Panc1 (cell line): ENCODE measurements at places on chromosomes 16 and 17. TPM values are rescaled to one million over a fixed set of nuclear protein-coding genes. Genes with fewer than 3 reads are reported as not detected.

GRCh38 chr16:25996052-25996451 lies 304.3 kb downstream of the HS3ST4 start:
- no peak for DNase-seq

The SPATA22 gene
- total RNA-seq = not detected

DNA sequence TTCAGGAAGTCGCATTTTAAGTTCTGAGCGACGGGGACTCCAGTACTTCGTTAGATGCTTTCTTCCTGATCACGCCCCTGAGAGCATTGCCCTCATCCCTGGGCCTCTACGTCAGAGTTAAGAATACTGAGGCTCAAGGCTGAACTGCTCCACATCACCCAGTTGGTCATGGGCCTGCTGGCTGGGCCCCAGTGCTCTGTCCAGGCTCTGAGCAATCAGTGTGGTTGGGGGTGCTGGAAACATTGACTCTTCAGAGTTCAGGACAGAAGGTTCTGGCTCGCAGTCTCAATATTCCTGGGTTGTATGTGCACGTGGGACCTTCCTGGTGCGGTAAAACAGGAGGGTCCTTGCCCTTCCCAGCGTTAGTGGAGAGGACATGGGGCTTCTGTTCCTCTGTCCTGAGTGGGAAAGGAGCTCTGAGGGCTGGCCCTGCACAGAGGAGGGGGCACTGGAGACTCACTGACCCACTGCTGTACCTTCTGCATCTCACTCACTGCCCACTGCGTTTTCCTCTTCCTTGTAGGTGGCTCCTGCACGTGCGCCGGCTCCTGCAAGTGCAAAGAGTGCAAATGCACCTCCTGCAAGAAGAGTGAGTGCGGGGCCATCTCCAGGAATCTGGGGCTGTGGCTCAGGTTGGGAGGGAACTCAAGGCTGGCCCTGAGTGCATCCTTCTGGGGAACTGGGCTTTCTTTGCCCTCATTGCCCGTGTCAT lies 518 bp downstream of the MT1E start:
- no peak for DNase-seq

The STH gene
- total RNA-seq = not detected

The CLEC16A gene
- total RNA-seq = 21.0 TPM

DNA sequence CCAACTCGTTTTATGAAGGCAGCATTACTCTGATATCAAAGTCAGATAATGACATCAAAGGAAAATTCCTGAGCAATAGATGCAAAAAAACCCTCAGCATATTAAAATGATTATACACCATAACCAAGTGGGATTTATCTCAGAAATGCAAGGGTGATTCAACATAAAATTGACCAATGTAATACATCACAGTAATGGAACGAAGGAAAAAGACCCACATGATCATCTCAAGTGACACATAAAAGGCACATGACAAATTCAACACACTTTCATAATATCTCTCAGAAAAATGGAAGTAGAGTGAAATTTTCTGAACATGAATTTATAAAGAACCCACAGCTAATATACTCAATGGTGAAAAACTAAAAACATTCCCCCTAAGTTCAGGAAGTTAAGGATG lies 118.8 kb downstream of the ITFG1 start:
- no peak for DNase-seq

The TP53TG3C gene
- not detected for total RNA-seq

- DNase-seq = no peak
Measured at GRCh38 chr16:17566075-17566474, 95.3 kb upstream of the XYLT1 start.

The GAA gene
- total RNA-seq = 36.1 TPM

DNA sequence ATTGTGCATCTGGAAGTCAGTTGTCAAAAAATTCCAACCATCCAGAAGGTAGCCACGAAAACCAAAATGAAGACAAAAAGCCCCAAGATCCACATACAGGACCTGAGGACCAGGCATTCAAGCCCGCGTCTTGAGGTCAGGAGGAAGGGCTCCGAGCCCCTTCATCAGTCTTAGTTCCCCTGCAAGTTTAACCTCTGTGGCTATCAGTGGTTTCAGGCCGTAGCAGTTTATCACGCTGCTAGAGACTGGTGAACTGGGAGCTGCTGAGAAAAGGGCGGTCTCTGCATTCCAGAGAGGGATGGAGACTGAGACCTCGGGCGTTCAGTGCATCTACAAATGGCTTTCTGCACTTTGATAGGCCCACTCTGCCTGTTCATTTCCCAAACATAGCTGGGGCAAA lies 70.6 kb downstream of the IRF8 start:
- DNase-seq = no peak

The HBM gene
- total RNA-seq = not detected

DNA sequence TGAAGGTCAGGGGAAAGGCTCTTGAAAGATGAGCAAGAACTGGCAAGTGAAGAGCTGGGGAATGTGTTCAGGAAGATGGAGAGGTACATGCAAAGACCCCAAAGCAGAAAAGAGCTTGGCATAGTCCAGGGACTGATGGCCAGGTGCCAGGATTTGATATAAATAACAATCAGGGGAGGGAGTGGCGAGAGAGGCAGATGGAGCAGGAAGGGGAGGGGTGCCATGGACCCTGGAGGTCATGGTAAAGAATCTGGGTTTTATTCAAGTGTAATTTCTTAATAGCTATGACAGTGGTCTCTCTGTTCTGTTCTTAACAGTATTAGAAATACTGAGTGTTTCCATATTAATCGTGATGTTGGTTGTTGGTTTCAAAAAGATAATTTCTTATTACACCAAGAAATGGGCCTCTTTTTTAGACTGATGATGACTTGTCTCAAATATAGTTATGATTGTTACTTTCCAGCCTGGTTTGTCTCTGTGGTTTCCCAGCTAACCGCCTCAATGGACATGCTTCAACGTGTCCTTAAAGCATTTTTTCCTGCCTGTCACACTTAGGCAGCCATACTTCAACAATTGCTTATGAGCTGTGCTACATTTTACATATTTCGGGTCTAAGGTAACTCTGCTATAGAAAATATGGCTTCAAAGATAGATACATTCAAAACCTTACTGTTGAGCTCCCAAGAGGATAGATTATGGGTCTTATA lies 49.4 kb downstream of the MYH10 start:
- DNase-seq = no peak

- no peak for DNase-seq
Measured at GRCh38 chr17:948284-948852, 31.2 kb downstream of the NXN start.

The DNAH2 gene
- total RNA-seq = 0.13 TPM

The SNX20 gene
- total RNA-seq = 0.10 TPM

GRCh38 chr17:47882247-47882646 lies 13.8 kb upstream of the SP2 start:
- DNase-seq = no peak

The RGS11 gene
- total RNA-seq = 10.2 TPM

DNA sequence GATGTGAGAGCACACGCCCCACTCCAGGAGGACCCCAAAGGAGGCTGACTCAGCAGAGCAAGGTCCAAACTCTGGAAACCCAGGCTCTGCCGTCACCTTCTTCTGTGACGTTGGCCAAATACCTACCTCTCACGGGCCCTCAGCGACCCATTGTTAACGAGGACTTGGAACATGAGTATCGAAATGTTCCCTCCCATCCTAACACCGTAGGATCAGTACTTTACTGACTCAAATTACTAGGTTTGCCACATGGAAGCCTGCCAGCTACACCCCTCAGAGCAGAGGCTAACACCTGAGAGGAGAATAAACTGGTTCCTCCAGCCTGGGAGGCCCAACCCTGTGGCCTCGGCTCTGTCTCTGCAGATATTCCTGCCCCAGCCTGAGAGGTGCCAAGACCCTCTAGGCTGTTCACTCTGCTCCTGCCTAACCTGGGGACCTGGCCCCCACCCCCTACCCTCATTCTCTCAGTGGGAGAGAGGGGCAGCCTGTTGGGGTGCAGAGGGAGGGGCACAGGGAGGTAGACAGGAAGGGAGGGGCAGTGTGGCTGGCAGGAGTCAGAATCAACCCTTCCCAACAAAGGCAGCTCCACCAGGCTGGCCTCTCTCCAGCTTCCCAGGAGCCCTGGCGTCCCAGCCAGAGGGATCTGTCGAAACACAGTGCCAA lies 4.4 kb downstream of the PITPNM3 start:
- DNase-seq = no peak

GRCh38 chr16:1206786-1207185 lies 18.3 kb downstream of the TPSG1 start:
- no peak for DNase-seq

DNA sequence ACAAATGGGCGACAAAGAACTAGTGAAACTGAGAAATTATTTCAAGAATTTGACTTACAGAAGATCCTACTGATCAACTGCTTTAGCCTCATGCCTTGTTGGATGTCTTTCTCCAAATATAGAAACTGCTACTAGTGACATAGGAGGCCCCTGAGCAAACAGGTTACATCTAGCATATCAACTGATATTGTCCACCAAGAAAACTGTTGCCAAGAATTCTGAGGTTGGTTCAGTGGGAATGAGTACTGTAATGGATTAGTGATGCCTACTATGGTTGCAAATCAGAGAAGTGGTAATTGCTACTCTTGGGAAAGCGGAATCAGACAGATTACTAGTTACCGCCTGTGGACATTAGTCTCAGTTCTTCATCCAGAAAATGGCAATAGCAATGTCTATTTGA lies 10.0 kb downstream of the CDC27 start:
- no peak for DNase-seq

- no peak for DNase-seq
Measured at GRCh38 chr16:88936008-88936555, 40.9 kb downstream of the CBFA2T3 start.

The SNAI3 gene
- total RNA-seq = not detected

DNA sequence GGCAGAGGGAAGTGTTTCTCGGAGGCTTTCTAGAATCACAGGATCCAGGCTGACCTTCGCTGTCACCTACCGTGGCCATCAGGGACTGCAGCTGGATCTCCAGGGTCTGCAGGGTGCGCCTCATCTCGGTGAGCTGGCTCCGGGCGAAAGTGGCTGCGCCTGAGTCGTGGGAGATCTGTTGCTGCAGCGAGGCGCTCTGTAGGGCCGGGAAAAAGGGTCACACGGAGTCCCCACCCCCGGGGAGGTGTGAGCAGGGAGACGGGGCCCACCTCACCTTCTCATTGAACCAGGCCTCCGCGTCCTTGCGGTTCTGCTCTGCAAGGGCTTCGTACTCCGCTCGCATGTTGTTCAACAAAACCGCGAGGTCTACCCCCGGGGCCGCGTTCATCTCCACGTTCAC lies 2.9 kb downstream of the KRT28 start:
- no peak for DNase-seq

- no peak for DNase-seq
Measured at GRCh38 chr17:34163646-34164045, 91.4 kb upstream of the CCL2 start.

DNA sequence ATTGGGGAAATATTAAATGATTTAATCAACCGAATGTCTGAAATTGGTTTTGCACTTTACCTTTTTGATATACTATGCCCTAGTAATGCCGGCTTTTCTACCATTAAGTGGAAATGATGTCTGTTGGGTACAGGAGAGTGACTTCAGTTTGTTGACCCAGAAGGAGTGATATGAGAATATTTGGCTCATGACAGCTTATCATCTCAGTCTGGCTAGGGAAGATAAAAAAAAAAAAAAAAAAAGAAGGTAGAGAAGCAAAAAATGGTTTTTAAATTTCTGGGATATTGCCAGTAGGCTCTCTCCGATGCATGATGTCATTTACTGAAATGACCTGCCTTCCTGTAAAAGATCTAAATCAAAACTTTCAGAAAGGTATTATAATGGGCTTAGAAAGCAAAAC lies 69.0 kb downstream of the CNTNAP4 start:
- no peak for DNase-seq

The SDR42E2 gene
- total RNA-seq = 0.05 TPM

- no peak for DNase-seq
Measured at GRCh38 chr16:19384656-19385055, 33.0 kb upstream of the TMC5 start.

The GAN gene
- total RNA-seq = 9.1 TPM

The PGAP6 gene
- 128 TPM for total RNA-seq

DNA sequence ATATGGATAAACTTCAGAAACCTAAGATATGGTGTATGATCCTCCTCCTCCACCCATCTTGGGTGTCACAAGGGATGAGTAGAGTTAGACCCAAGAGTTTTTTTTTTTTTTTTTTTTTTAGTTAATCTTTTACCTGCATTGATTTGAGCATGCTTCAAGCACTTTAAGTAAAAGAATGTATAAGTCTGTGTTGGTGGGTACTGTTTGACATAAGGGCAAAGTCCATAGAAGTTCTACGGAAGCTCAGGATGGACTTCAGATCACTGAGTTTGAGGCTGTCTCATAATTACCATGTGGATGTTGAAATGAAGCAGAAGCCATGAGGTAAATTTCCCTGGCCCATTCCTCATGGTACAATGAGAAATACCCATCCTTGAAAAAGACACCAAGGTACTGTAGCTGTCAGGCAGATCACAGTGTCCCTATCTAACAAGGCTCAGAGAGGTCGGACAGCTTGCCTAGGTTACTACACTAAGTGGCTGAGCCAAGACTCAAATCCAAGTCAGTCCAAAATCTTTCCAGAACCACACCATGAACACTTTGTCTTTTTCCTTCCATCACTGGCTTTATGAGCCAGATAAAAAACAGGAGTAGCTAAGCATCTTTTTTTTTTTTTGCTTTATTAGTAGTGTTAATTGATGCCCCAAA lies 962.8 kb downstream of the CDH11 start:
- no peak for DNase-seq

The RPS2 gene
- 2,794 TPM for total RNA-seq

DNA sequence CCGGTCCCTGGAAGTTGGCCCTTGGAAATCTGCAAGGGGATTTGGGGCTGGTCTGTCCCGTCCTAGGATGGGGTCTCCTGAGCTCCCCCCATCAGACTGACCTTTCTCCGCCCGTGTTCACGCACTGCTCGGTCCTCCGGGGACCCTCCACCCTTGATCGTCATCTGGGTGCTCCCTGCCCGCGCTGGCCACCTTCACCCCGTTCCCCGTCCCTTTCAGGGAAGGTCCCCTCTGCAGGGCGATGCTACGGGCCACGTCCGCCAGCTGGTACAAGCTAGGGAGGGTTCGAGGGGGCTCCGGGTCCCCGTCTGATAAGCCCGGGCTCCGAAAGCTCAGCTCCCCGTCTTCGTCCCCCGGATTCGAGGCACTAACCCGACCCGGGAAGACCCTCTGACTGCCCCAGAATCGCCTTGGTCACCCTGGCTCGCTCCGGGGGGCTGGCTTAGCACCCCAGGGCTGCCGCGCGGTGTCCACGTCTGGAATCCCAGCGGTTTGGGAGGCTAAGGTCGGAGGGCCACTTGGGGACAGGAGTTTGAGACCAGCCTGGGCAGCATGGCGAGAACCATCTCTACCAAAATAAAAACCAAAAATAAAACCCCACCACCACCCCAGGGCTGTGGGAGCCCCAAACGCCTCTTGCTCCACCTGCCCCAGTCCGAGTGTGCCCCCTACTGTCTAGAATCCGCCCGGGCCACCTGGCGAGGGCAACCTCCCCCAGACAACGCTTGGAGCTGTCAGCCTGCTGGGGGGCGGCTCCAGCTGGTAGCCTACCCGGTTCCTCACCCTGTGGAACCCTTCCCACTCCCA lies 1.1 kb upstream of the SLC43A2 start:
- DNase-seq = no peak

DNA sequence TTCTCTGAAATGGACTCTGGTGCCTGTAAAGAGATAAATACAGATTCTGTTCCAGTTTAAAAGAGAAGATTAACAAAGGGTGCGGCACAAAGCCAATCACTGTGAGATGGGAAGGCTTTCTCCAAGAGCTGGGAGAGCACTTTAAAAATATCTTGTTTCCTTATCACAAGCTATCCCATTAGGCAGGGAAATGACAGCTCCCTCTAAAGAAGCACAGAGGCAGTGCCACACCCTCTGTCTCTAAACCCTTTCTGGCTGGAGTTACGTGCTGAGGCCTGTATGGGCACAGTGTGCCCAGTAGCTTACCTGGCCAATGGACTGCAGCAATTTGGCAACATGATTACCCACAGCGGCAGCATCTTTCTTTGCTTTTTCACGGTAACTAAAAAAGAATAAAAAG lies 9.0 kb upstream of the TERB1 start:
- DNase-seq = no peak
